ENCODE measurements at places on chromosomes 3 and 15. TPM values are rescaled to one million over a fixed set of nuclear protein-coding genes. Genes with fewer than 3 reads are reported as not detected.

DNA sequence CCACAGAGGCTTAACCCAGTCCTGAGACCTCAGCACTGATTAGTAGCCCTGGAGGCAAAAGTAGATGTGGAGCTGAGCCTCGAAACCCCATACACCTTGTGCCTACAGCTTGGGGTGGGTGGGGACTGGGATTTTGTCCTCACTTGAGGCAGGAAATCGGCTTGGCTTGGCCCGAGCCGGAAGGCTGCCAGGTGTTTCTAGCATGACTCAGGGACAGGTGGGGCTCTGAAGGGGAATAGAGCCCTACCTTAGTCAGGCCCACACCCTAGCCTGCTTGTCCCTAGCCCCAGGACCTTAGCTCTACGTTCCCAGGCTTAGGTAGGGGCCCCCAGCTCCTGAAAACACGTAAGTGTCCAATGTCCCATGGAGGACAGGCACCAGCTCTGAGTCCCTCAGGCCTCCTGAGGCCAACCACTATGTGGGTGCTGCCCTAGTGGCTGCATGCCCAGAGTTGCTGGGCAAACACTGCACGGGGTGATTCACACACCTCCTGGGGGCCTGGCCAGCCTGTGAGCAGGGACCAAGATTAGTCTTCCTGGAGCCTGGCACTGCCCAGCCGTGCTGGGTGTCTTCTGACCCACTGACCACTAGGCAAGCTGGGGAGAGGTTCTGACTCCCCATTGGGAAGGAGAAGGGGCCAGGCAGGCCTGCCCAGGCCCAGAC, 3.1 kb downstream of the MST1R start:
- DNase-seq: no peak
- H3K4me3 ChIP-seq: no peak overlapping the region
- H3K27ac ChIP-seq: no peak overlapping the region
- H3K36me3 ChIP-seq: no peaks in the 10 kb centered on the region
- H3K27me3 ChIP-seq: no peaks in the 10 kb centered on the region
- no peaks in the 10 kb centered on the region for H3K4me1 ChIP-seq

DNA sequence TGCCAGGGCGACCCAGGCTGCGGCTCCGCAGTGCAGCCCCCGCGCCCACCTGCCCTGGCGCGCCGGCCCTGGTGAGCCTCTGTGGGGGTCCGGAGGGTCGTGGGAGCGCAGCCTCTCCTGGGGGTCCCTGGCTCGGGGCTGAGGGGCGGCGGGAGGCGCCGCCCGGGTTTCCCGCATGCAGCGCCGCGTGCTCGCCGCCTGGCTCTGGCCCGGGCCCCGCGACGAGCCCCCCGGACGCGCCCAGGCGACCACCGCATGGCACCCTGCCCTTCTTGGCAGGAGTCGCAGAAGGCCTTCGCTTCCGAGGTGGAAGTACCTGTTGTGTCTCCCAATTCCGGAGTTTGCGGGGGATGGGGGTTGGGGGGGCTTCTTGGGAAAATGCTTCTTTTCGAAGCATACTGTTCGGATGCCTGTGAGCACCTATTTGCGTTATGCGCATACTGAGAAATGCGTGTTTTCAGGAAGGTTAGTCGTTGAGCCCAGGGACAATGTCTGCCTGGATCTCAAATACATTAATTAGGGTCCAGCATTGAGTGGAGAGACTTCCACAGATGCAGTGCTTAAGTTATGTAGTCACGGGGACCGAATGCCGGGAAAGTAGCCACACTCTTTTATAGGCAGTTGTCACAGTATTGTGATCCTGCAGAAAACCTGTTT, 1.3 kb downstream of the GABRA5 start:
- H3K36me3 ChIP-seq: no peaks in the 10 kb centered on the region
- no peak for DNase-seq
- no peaks in the 10 kb centered on the region for H3K27me3 ChIP-seq
- H3K27ac ChIP-seq: no peak overlapping the region
- H3K4me3 ChIP-seq: no peak overlapping the region

DNA sequence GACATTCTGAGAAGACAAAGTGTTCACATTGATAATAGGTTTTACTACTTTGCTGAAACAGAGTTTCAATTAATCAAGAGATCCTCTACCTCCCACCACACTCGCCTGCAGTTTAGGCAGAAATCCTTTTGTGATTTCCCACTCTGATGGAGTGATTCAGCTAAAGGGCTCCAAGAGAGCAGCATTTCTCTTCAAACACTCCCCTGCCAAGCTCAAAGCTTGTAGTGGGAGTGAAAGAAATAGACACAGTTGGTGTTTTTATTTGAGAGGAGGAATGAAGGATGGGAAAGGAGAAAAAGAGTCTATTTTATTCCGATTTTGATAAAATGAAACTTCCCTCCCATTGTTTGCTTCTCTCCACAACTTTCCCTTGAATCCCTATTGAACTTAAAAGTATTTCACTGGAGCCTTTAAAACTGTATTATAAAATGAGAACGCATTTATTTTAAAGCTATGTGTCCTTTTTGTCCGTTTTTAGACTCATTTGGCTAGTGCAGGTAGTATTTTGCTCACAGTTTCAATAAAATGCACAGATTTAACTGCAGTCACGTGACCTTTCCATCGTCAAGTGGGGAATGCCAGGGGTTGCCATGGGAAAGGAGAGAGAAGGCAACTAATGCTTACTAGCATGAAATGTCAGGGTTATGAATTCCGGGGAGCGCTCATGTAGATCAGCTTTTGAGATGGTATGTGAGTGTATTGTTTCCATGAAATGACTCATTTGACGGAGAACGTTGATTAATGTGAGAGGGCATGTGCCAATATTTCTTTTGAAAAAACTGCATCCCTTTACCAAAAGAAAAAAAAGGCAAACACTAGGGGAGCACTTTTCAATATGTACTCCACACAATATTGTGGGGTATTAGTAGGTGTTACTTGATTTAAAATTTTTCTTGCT, 7.7 kb upstream of the OSBPL11 start:
- H3K27me3 ChIP-seq: no peaks in the 10 kb centered on the region
- no peak for DNase-seq
- H3K36me3 ChIP-seq: no peaks in the 10 kb centered on the region
- H3K4me3 ChIP-seq: peak overlapping the region; percentile 20

GRCh38 chr3:15180042-15180611, 25.9 kb upstream of the CAPN7 start:
- H3K4me1 ChIP-seq: no peaks in the 10 kb centered on the region
- no peaks in the 10 kb centered on the region for H3K27me3 ChIP-seq
- no peaks in the 10 kb centered on the region for H3K36me3 ChIP-seq
- no peak for DNase-seq
- H3K4me3 ChIP-seq: no peak overlapping the region
- H3K27ac ChIP-seq: peak overlapping the region; percentile 20

- no peaks in the 10 kb centered on the region for H3K36me3 ChIP-seq
- H3K27ac ChIP-seq: no peak overlapping the region
Measured at GRCh38 chr15:50192164-50192563, 10.2 kb downstream of the SLC27A2 start.

DNA sequence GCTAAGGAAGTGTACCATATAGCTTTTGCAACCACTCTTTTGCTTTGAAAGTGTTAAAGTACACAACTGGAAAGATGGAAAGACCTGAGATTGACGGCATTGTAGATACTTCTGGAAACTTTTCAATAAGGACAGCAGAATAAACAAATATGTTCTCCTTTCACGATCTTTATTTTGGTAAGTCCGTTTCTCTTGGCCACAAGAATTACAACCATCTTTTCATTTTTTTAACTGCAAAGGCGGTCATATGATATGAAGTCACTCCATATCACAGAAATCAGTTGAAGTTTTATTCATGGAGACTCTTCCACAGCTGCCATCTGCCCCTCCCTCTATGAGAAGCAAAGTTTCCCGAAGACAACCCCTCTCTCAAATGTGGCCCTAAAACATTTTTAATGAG, 303.4 kb upstream of the ICE2 start:
- H3K27me3 ChIP-seq: no peaks in the 10 kb centered on the region
- H3K36me3 ChIP-seq: no peaks in the 10 kb centered on the region
- H3K27ac ChIP-seq: no peak overlapping the region
- no peak for DNase-seq
- H3K4me1 ChIP-seq: no peaks in the 10 kb centered on the region
- no peak overlapping the region for H3K4me3 ChIP-seq

DNA sequence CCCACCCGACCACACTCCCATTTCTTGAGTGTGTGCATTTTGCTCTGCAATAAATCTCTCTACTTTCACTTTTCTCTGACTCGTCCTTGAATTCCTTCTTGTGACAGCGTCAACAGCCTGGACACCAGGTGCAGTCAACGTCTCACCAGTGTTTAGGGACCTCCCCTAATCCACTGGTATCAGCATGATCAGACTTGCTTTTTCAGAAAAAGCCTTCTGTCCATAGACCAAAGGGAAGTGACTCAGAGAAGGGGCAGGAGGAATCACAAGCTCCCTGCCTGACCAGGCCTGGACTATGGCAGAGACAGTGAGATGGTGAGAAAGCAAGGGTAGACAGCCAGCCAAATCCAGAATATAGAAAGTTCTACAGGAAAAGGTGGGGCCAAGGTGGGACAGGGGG, 15.5 kb downstream of the CCR5 start:
- no peak overlapping the region for H3K27ac ChIP-seq
- H3K36me3 ChIP-seq: no peaks in the 10 kb centered on the region
- H3K4me1 ChIP-seq: no peaks in the 10 kb centered on the region
- H3K4me3 ChIP-seq: no peak overlapping the region
- no peaks in the 10 kb centered on the region for H3K27me3 ChIP-seq

- H3K4me1 ChIP-seq: peaks cover 6% of the 10 kb centered on the region
- no peaks in the 10 kb centered on the region for H3K36me3 ChIP-seq
- H3K27ac ChIP-seq: peak overlapping the region; percentile 77
- no peak for DNase-seq
- H3K4me3 ChIP-seq: no peak overlapping the region
- H3K27me3 ChIP-seq: no peaks in the 10 kb centered on the region
Measured at GRCh38 chr15:70494852-70495571, 268.3 kb downstream of the UACA start.

DNA sequence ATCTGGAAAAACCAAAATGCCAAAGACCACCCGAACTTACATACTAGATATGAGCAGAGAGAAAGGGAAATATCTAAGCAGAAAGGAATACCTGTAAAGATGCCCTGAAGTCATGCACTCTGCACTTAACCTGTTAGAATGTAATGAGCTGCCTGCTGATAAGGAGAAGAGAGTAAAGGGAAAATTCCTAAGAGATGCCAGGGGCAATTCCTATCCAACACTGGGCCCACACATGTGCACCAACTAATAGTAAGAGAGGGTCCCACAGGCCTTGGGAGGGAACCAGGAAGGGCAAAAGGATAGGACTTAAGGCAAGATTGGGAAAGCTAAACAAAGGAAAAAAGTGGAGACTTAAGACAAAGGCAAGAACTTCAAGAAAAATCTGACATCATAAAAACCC, 189.5 kb downstream of the NSUN3 start:
- no peaks in the 10 kb centered on the region for H3K27me3 ChIP-seq
- H3K4me1 ChIP-seq: no peaks in the 10 kb centered on the region
- no peaks in the 10 kb centered on the region for H3K36me3 ChIP-seq
- no peak for DNase-seq
- H3K27ac ChIP-seq: no peak overlapping the region
- H3K4me3 ChIP-seq: no peak overlapping the region

DNA sequence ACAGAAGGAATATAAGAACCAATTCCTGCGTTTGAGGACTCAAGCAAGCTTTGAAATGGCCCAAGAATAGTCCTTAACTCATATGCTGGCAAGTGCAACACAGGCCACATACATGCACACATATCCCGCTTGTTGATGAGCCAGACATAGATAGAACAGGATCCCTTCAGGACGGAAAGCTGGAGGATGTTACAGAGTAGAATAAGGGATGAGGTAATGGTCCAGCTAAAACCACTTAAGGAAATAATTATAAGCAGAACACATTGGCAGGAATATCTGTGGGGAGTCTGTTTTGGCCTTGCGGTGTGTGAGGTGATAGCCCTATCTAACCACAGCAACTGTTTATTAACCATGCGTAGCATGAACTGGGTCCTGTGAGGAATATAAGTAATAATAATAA, 25.0 kb downstream of the SCG3 start:
- no peaks in the 10 kb centered on the region for H3K27me3 ChIP-seq
- no peaks in the 10 kb centered on the region for H3K36me3 ChIP-seq
- H3K27ac ChIP-seq: peak overlapping the region; percentile 86
- H3K4me3 ChIP-seq: no peak overlapping the region

- H3K4me3 ChIP-seq: no peak overlapping the region
- no peaks in the 10 kb centered on the region for H3K27me3 ChIP-seq
- no peaks in the 10 kb centered on the region for H3K36me3 ChIP-seq
- no peaks in the 10 kb centered on the region for H3K4me1 ChIP-seq
- DNase-seq: no peak
Measured at GRCh38 chr3:23094890-23095462, 108.2 kb upstream of the UBE2E2 start.

- H3K27ac ChIP-seq: no peak overlapping the region
- H3K4me1 ChIP-seq: no peaks in the 10 kb centered on the region
- no peak overlapping the region for H3K4me3 ChIP-seq
- no peaks in the 10 kb centered on the region for H3K27me3 ChIP-seq
- no peak for DNase-seq
Measured at GRCh38 chr3:104347291-104347690, 1019.4 kb upstream of the ALCAM start.

DNA sequence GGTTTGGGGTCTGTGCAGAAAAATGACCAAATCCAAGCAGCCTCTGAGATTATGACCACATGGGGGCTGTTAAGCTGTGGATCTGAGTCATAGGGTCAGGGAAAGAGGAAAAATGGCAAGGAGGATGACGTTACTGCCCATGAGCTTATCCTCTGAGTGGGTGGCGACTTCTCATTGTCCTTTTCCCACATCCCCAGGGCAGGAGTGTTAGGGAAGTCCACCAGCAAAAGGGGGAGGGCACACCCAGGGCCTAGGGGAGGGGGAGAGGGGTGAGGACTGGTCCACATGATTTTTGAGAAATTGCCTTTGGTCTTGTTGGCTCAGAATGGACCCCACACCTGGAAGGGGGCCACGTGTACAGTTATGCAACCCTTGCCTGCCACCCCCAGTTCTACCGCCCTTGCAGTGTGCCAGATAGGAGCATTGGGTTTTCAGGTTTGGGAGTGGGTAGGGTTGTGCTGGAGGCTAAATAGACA, 2.6 kb downstream of the CD276 start:
- peaks cover 13% of the 10 kb centered on the region for H3K4me1 ChIP-seq
- no peak overlapping the region for H3K4me3 ChIP-seq
- peak overlapping the region; percentile 72 for H3K27ac ChIP-seq
- no peak for DNase-seq

DNA sequence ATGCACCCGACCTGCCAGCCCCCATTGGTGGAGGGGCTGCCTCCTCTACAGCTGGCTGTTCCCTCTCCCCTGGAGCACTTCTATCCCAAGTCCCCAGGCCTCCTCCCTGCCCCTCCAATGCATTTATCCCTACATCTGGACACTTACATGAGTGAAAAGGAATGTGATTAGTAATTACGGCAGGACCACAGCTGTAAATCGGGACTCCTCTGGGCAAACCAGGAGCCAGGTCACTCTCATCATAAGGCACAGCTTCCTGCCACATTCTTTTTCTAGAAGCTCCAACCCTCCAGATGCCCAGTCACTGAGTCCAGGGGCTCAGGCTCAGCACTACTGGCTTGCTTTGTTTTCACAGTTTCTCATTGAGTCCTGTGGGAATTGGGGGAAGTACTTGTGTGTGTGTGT, 54.3 kb downstream of the IL20RB start:
- no peak overlapping the region for H3K27ac ChIP-seq
- DNase-seq: no peak
- no peaks in the 10 kb centered on the region for H3K27me3 ChIP-seq
- H3K4me1 ChIP-seq: no peaks in the 10 kb centered on the region
- no peaks in the 10 kb centered on the region for H3K36me3 ChIP-seq

- no peaks in the 10 kb centered on the region for H3K27me3 ChIP-seq
- H3K4me1 ChIP-seq: no peaks in the 10 kb centered on the region
- no peaks in the 10 kb centered on the region for H3K36me3 ChIP-seq
- H3K4me3 ChIP-seq: peak overlapping the region; percentile 14
Measured at GRCh38 chr3:86794361-86795065, 196.4 kb downstream of the VGLL3 start.

Gene EPHB3
- 30.1 TPM for total RNA-seq

Gene ALDH1L1
- 2.1 TPM for total RNA-seq

Gene FBXO40
- total RNA-seq: 0.06 TPM

Gene TTLL13
- 0.41 TPM for total RNA-seq

Gene CCDC174
- total RNA-seq: 5.3 TPM

Gene VILL
- total RNA-seq: 18.7 TPM
